ENCODE measurements at places on chromosomes 3 and 15. TPM values are rescaled to one million over a fixed set of nuclear protein-coding genes. Genes with fewer than 3 reads are reported as not detected.
A peak's percentile ranks its signal among the peaks of the same experiment; 100 is the strongest.

- no peak for DNase-seq
Observed at GRCh38 chr3:39277893-39278615, 1.8 kb downstream of the CX3CR1 start.

GOLGA8N gene
- 2.4 TPM for total RNA-seq

- DNase-seq, result no peak
Observed at GRCh38 chr15:33027306-33028035, 167.0 kb downstream of the FMN1 start.

GRCh38 chr3:197420566-197420965, 122.2 kb upstream of the DLG1 start:
- no peak for DNase-seq

DNA sequence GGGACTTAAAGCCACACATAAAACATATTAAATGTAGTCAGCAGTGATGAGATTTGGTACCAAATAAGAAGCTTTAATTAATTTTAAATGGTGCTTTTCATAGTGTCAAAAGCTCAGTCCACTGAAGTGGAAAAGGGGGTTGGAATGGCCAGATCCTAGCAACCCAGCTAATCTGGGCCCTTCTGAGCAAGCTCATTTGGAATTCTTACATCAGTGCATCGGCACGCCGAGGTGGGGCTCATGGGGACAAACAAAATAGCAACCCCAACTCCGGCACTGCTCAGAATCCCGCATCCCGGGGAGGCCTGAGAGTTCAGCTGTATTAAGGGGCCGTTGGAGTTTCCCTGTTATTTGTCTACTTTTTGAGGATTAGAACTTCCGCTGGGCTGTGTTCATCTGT, 526.4 kb downstream of the SOX2 start:
- DNase-seq, result no peak

SKOR1 gene
- total RNA-seq, result 0.41 TPM

DNA sequence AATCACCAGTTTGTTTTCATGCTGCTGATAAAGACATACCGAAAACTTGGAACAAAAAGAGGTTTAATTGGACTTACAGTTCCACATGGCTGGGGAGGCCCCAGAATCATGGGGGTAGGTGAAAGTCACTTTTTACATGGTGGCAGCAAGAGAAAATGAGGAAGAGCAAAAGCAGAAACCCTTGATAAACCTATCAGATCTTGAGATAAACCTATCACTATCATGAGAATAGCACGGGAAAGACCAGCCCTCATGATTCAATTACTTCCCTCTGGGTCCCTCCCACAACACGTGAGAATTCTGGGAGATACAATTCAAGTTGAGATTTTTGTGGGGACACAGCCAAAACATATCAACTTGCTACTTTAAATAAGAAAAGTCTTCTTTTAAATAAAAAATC, 28.9 kb downstream of the CD200R1L start:
- no peak for DNase-seq

GRCh38 chr3:13200465-13200864, 127.2 kb upstream of the IQSEC1 start:
- no peak for DNase-seq

LRTM1 gene
- total RNA-seq, result not detected

- DNase-seq, result no peak
Observed at GRCh38 chr3:39781632-39782031, 27.8 kb upstream of the MYRIP start.

DNA sequence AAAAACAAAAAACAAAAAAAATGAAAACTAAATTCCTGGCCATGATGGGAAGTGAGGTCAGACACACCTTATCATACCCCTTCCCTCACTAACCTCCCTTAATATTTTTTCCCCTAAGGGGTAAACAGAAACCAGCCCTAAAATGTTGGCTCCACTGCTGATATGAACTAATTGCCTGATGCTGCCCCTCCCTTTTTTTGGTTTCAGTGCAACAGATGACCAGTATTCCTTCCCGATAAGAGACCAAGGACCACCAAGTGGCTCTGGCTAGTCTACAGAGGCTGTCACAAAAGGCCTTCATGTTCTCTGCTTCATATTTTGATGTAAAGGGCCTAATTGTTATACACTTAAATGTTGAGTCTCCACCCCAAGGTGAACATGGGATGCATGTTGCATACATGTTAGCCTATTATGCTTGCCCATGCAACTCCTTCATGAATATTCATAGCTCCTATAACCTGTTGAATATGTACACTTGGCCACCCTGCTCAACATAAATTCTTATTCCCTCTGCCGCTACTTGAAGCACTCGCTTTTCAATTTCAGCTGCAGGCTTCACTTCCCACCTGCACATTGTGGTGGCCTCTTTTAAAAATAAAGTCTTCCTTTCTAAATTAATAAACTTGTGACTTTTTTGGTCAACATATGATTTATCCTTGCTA, 12.3 kb upstream of the STAC start:
- DNase-seq, result no peak

DNA sequence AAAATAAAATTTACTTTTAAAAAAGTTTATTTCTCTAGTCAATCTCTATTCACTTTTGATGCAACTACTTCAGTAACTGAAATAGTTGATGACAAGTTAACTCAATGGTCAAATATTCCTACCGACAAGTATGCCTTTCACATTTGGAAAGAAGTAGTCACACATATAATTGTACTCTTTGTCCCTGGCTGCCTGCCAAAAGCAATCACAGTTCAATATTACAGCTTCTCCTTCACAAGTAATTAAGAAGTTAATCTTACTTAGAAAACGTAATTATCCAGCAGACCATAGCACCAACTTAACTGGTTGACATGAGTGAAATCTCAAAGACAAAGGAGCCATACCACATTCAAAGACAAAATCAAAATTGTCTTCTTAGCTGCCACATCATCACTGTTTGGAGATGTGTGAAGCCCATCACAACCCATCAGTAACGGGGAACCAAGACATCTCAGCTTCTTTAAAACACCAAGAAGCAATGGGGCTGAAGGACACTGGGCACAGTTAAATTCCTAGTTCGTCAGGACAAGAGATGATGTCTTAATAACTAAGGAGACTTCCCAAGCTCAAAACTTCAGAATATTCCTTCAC, 86.1 kb downstream of the PLCH1 start:
- DNase-seq, result no peak

GRCh38 chr15:64460724-64461720, 644 bp downstream of the ZNF609 start:
- peak; percentile 50 for DNase-seq

DNA sequence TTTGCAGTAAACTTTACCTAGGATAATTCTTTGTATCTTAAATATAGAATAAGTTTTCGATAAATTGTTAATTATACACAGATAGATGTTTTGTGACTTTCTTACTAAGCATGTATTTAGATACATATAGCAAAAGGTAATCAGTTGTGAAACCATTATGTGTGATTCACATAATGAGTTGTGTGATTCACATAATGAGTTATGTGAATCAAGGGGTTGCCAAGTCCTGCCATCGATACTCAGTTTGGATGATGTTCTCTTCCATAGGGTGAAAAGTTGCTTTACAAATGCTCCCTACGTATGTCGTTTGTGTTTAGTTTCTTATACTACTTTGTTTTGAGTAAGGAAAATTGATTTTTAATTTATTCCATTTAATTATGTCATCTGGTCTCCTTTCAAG, 682.1 kb downstream of the MECOM start:
- no peak for DNase-seq

LDHAL6B gene
- total RNA-seq, result not detected

GRCh38 chr3:177251755-177252154, 54.5 kb upstream of the TBL1XR1 start:
- no peak for DNase-seq

DNA sequence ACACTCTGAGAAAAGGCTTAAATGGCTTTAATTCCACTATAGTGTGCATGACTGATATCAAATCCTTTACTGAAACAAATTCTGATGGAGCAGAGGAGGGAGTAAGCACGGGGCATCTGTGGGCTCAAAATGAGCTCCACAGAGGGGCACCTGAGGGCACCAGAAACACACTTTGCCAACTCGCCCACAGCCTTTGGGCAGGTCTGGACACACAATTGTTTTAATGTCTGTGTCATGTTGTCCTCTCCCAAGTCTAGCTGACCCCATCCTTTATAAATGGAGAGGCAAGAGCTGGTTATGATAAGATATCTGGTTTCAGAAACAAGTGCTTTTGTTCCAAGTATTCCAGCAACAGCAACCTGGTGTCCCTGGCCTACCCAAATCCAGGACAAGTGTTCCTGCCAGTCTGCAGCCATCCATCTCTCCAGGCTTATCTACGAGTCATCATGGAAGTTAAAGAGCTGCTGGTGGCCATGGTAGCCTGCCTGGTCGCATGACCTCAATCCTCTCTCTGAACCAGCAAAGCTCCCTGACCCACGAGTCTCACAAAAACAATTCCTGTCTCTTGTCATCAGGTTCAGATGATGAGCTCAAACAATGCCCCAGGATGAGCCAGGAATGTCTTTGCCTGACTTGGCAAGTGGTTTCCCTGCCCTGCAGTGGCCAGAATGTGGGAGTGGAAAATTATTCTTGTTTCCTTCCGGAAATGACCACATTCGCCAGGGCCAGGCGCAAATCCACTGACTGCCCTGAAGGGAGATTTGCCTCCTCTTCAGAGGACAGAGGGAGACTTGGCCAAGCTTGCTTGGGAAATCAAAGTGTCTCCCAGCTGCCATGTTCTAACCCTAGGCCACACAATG, 64.4 kb upstream of the TPM1 start:
- no peak for DNase-seq

GRCh38 chr3:134337511-134338200, 36.6 kb downstream of the AMOTL2 start:
- no peak for DNase-seq

GRCh38 chr15:51263116-51263515, 75.3 kb downstream of the CYP19A1 start:
- DNase-seq, result no peak

IL20RB gene
- total RNA-seq, result 0.82 TPM
